ENCODE measurements at places on chromosomes 11 and 22.

GRCh38 chr11:117179048-117179999, 781 bp downstream of the SIDT2 start:
- DNase-seq = no peak

- DNase-seq = no peak
Observed at GRCh38 chr11:540583-541432, 3.5 kb downstream of the LRRC56 start.

GRCh38 chr11:81112718-81113117, 1620.9 kb downstream of the FAM181B start:
- DNase-seq = no peak

- no peak for DNase-seq
Observed at GRCh38 chr22:46107753-46108563, 42.4 kb upstream of the PPARA start.

DNA sequence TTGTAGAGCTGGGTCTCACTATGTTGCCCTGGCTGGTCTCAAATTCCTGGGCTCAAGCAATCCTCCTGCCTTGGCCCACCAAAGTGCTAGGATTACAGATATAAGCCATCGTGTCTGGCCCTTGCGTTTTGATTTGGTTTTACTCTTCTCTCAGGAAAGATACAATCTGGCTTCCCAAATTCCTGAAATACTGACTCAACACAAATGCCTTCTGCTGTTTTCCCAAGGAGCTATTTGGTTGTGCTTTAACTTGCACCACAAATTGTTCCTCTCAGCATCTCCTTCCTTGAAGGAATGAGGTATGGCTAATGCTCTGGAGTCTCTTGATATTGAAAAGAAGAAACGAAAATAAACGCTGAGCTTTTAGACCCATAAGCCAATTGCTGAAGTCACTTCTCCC, 110.0 kb upstream of the PAX6 start:
- DNase-seq = no peak

Measured in HAP-1 (cell line).